Fibroblast of villous mesenchyme (primary cell): ENCODE measurements at places on chromosomes 5 and 9. TPM values are rescaled to one million over a fixed set of nuclear protein-coding genes. Genes with fewer than 3 reads are reported as not detected.

The KCNIP1 gene
- not detected in 2 replicates for total RNA-seq

The ANKH gene
- total RNA-seq: 8.2 and 31.6 TPM in 2 replicates

The BHMT gene
- total RNA-seq: under 0.01 and 0.86 TPM in 2 replicates

The NMUR2 gene
- not detected in 2 replicates for total RNA-seq

The SVEP1 gene
- total RNA-seq: 39.6 and 81.2 TPM in 2 replicates

The PCDHB4 gene
- under 0.01 TPM in 2 replicates for total RNA-seq

The LECT2 gene
- not detected in 2 replicates for total RNA-seq

The IFNA14 gene
- not detected in 2 replicates for total RNA-seq

The CARTPT gene
- not detected in 2 replicates for total RNA-seq

The SEMA6A gene
- total RNA-seq: 0.97 and 2.2 TPM in 2 replicates

The IFNA21 gene
- not detected in 2 replicates for total RNA-seq

The SGCD gene
- 13.8 and 15.1 TPM in 2 replicates for total RNA-seq

The SPACA9 gene
- total RNA-seq: 2.2 and 2.6 TPM in 2 replicates

The ACSL6 gene
- 0.43 TPM in 1 of 2 replicates, not detected in the other for total RNA-seq
